ENCODE measurements at places on chromosomes 12 and 14. TPM values are rescaled to one million over a fixed set of nuclear protein-coding genes. Genes with fewer than 3 reads are reported as not detected.

DNA sequence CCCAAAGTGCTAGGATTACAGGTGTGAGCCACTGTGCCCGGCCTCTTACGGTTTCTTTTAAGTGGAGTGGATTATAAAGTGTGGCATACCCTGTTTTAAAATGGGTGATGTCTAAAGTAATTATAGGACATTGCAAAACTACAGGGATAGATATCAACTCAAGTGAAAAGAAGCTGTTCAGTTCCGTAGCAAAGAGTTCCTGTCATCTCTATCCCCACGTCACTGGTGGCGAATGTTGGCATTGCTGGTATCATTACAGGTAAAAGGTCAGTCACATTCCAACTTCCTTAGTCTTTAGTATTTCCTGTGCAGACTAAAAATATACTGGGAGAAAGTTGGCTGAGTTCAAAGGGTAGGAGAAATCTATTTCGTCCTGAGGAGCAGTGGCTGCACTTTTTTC, 95.6 kb upstream of the SLC38A2 start:
- H3K36me3 ChIP-seq: no peaks in the 10 kb centered on the region
- no peaks in the 10 kb centered on the region for H3K27me3 ChIP-seq
- peak; percentile 62 for DNase-seq
- H3K4me3 ChIP-seq: no peak overlapping the region

- H3K27me3 ChIP-seq: no peaks in the 10 kb centered on the region
- H3K27ac ChIP-seq: no peak overlapping the region
- no peak for DNase-seq
- no peaks in the 10 kb centered on the region for H3K36me3 ChIP-seq
- no peaks in the 10 kb centered on the region for H3K4me1 ChIP-seq
- no peak overlapping the region for H3K4me3 ChIP-seq
These were observed 246.6 kb upstream of the CCDC196 start for GRCh38 chr14:66239589-66239988.

DNA sequence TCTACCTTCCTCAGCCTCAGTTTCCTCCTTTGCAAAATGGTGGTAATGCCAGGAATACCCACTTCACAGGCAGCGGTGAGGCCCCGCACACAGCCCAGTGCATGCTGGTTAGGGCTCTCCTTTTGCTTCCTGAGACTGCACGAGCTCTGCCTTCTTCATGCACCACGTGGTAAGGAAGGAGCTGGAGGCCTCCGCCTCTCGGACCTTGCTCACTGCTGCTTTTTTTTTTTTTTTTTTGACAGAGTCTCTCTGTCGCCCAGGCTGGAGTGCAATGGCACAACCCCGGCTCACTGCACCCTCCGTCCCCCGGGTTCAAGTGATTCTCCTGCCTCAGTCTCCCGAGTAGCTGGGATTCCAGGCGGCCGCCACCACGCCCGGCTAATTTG, 18.1 kb downstream of the TAMALIN start:
- H3K36me3 ChIP-seq: no peaks in the 10 kb centered on the region
- peaks cover 64% of the 10 kb centered on the region for H3K4me1 ChIP-seq
- no peak for DNase-seq
- peak overlapping the region; percentile 63 for H3K4me3 ChIP-seq
- H3K27me3 ChIP-seq: no peaks in the 10 kb centered on the region

Gene MGAT2
- total RNA-seq: 23.8 TPM

- H3K36me3 ChIP-seq: no peaks in the 10 kb centered on the region
- DNase-seq: peak; percentile 93
- no peak overlapping the region for H3K4me3 ChIP-seq
- no peaks in the 10 kb centered on the region for H3K4me1 ChIP-seq
- no peaks in the 10 kb centered on the region for H3K27me3 ChIP-seq
- no peak overlapping the region for H3K27ac ChIP-seq
These were observed 14.3 kb upstream of the ARMH4 start for GRCh38 chr14:58166005-58166983.

Gene PAX9
- total RNA-seq: 0.57 TPM

GRCh38 chr14:56216626-56217379, 98.6 kb downstream of the PELI2 start:
- H3K27ac ChIP-seq: no peak overlapping the region
- no peak for DNase-seq
- H3K4me3 ChIP-seq: no peak overlapping the region
- no peaks in the 10 kb centered on the region for H3K27me3 ChIP-seq
- H3K4me1 ChIP-seq: peaks cover 59% of the 10 kb centered on the region

GRCh38 chr14:21408147-21408546, 24.3 kb upstream of the SUPT16H start:
- H3K27ac ChIP-seq: no peak overlapping the region
- no peaks in the 10 kb centered on the region for H3K4me1 ChIP-seq
- H3K4me3 ChIP-seq: no peak overlapping the region
- DNase-seq: no peak

Gene TTC9
- total RNA-seq: 2.2 TPM

Gene OR6C4
- total RNA-seq: not detected

Gene CLEC2D
- total RNA-seq: 3.8 TPM

- no peaks in the 10 kb centered on the region for H3K27me3 ChIP-seq
- H3K36me3 ChIP-seq: peaks cover 39% of the 10 kb centered on the region
- peaks cover 23% of the 10 kb centered on the region for H3K4me1 ChIP-seq
- no peak overlapping the region for H3K27ac ChIP-seq
- H3K4me3 ChIP-seq: no peak overlapping the region
These were observed 1.8 kb downstream of the NOC4L start for GRCh38 chr12:132146098-132146497.

DNA sequence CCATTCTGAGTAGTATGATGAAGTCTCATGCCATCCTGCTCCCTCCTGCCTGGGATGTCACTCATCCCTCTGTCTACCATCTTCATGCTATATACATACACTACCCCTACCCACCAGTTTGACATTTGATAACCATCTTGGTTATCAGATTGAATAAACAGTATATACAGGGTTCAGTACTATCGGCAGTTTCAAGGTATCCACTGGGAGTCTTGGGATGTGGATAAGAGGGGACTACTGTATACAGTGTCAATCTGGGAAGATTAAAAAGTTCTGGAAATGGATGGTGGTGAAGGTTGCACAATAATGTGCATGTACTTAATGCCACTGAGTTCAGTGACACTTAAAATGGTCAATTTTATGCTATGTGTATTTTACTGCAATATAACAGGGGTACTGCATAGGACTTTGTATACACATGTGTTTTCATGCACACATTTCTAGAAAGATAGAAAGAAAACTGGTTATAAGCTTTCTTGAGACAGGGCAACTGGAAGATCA, 22.1 kb downstream of the SPPL3 start:
- DNase-seq: no peak
- no peaks in the 10 kb centered on the region for H3K27me3 ChIP-seq
- no peak overlapping the region for H3K4me3 ChIP-seq
- H3K36me3 ChIP-seq: no peaks in the 10 kb centered on the region
- H3K27ac ChIP-seq: no peak overlapping the region

DNA sequence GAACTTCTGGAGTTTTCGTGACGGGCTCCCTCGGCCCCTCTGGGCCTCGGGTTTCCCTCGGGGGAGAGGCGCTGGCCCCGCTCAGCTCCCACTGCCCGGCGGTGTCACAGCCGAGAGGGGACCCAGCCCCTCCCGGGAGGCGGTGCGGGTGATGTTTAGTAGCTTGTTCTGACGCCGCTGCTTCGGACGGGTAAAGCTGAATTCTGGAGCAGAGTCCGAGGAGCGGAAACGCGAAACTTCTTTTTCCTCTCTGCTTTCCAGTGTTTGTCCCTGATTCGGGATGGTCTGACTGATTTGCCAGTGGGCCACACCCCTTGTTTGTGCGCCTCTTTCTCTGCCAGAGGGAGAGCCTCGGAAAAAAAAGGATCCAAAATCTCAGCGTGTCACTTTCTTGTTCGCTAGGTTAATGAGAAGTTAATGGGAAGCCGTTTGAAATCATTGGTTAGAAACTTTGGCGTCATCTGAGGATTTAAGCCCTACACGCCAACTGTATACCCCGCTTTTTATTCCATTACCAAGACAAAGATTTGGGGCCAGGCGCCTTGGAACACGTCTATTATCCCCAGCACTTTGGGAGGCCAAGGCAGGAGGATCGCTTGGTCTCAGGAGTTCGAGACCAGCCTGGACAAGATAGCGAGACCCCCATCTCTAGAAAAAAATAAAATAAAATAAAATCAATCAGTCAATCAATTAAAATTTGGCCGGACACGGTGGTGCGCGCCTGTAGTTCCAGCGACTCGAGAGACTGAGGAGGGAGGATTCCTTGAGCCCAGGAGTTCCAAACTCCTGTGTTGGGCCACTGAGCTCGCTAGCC, 756 bp downstream of the TULP3 start:
- peak overlapping the region; percentile 75 for H3K4me3 ChIP-seq
- no peaks in the 10 kb centered on the region for H3K27me3 ChIP-seq
- peak overlapping the region; percentile 97 for H3K27ac ChIP-seq
- no peaks in the 10 kb centered on the region for H3K36me3 ChIP-seq
- no peak for DNase-seq

DNA sequence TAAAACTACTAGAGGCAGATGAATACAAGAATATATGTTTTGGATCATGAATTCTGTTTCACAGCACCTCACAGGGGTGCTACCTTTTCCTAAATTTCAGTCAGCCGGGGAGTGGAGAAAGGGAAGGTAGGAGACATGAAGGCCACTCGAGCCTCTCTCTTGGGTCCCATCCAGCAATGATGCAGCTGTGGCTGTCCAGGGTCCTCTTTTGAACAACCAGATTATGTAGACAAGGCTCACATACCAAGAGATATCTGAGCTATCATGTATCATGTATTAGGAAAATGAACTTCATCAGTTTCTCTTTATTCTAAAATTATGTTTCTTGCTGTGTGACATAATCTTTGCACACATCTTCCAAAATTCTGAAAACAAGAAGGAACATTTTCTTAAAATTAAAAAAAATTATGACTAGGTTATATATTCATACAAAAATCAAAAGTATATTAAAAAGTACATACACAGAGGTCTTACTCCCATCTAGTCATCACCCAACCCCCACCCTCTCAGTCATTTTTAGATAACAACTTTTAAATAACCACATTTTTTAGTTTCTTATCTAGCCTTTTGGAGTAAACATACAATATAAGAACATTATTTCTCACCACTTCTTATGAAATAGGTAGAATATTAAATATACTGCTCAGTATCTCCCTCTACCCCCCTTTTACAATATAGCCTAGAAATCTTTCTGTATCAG, 88.7 kb downstream of the ACADS start:
- H3K27ac ChIP-seq: no peak overlapping the region
- H3K4me3 ChIP-seq: no peak overlapping the region
- peaks cover 12% of the 10 kb centered on the region for H3K36me3 ChIP-seq

DNA sequence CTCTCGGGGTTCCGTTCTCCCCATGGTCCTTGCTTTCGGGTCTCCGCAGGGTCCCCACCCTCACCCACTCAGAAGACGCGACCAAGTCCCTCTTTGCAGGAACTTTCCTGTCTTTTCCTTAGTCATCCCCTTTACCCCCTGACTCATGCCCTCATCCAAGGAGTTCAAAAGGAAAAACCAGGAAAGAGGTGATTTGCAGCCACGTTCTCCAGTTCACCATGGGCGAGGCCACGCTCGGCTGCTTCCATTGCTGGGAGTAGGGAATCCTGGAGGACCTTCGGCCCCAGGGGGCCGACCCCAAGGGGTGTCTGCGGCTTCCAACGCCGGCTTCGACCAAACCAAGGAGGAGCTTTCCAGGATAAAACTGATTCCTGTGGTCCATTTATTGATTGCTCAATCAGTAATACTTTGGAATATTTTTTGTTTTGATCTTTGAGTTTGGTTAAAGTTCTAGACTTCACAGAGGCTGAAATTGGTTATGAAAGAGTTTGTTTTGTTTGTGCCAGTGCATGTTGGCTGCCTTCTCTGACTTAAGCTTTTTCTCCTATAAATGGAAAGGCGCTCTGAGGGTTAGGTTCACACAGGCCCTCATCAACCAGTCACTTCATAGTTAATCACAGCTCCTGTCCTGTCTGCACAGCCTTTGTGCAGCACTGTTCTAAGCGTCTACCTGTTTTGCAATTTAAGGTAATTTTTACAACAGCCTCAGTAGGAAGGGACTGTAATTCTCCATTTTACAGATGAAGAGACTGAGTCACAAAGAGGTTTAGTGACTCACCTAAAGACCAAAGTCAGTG, 827 bp downstream of the ALDH2 start:
- no peaks in the 10 kb centered on the region for H3K27me3 ChIP-seq
- H3K36me3 ChIP-seq: peaks cover 8% of the 10 kb centered on the region
- H3K4me1 ChIP-seq: peaks cover 63% of the 10 kb centered on the region
- no peak for DNase-seq
- H3K27ac ChIP-seq: peak overlapping the region; percentile 85
- peak overlapping the region; percentile 85 for H3K4me3 ChIP-seq

GRCh38 chr14:73879027-73879426, 7.6 kb upstream of the ZNF410 start:
- no peak overlapping the region for H3K4me3 ChIP-seq
- H3K36me3 ChIP-seq: peaks cover 17% of the 10 kb centered on the region
- H3K27me3 ChIP-seq: no peaks in the 10 kb centered on the region
- no peak overlapping the region for H3K27ac ChIP-seq
- H3K4me1 ChIP-seq: no peaks in the 10 kb centered on the region

Gene TCTN2
- total RNA-seq: 5.4 TPM

- peak overlapping the region; percentile 39 for H3K27ac ChIP-seq
- peak overlapping the region; percentile 41 for H3K4me3 ChIP-seq
- no peak for DNase-seq
- peaks cover 27% of the 10 kb centered on the region for H3K36me3 ChIP-seq
- peaks cover 11% of the 10 kb centered on the region for H3K4me1 ChIP-seq
- H3K27me3 ChIP-seq: no peaks in the 10 kb centered on the region
These were observed 70.4 kb downstream of the MOK start for GRCh38 chr14:102234331-102235264.

DNA sequence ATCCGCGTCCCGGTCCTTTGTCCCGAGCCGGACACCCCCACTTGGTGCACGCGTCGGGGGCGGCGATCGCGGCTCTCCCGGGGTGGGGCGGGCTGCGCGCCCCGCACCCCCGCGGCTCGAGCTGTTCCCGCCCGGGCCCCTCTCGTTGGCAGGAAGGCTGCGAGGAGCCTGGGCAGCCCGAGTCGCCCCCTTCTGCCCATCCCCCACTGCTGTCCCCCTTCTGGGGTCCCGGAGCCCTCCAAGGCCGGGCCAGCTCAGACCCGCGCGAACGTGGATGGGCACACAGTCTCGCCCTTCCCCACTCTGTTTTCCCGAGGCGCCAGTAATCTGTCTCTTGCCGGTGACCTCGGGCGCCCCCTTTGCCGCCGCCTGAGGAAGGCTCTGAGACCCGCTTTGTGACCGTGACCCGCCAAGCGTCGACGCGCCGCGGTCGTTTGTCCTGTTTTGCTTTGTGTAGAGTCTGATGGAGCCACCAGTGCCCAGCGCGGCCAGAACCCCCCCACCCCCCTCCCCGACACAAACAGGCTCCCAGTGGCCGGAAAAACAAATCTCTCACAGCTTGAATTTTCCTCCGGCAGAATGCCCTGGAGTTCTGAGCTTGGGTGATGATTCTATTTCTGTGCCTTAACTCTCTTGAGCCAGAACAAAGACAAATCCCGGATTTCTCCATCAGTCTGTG, 610 bp downstream of the C14orf132 start:
- peak overlapping the region; percentile 85 for H3K4me3 ChIP-seq
- DNase-seq: no peak
- no peaks in the 10 kb centered on the region for H3K27me3 ChIP-seq
- H3K36me3 ChIP-seq: no peaks in the 10 kb centered on the region
- H3K27ac ChIP-seq: peak overlapping the region; percentile 90

- H3K27me3 ChIP-seq: no peaks in the 10 kb centered on the region
- H3K4me1 ChIP-seq: peaks cover 12% of the 10 kb centered on the region
- H3K4me3 ChIP-seq: no peak overlapping the region
- no peak overlapping the region for H3K27ac ChIP-seq
- no peak for DNase-seq
- no peaks in the 10 kb centered on the region for H3K36me3 ChIP-seq
These were observed 485.7 kb downstream of the TMTC2 start for GRCh38 chr12:83172441-83172840.

Gene KLHL33
- 0.50 TPM for total RNA-seq

Gene C12orf50
- total RNA-seq: not detected

GRCh38 chr14:85576218-85576617, 46.3 kb downstream of the FLRT2 start:
- no peak overlapping the region for H3K4me3 ChIP-seq
- H3K36me3 ChIP-seq: no peaks in the 10 kb centered on the region
- DNase-seq: no peak
- H3K27ac ChIP-seq: no peak overlapping the region

Data from esophagus muscularis mucosa (tissue), 4 donors.